ENCODE measurements at places on chromosomes 5 and 9.

- DNase-seq = no peak
These were observed 382.8 kb upstream of the WWC1 start for GRCh38 chr5:167908606-167909005.

GRCh38 chr9:125190361-125190801 lies 778 bp upstream of the PPP6C start:
- DNase-seq = no peak

GRCh38 chr5:68771732-68772131 lies 322.1 kb upstream of the SLC30A5 start:
- DNase-seq = no peak

DNA sequence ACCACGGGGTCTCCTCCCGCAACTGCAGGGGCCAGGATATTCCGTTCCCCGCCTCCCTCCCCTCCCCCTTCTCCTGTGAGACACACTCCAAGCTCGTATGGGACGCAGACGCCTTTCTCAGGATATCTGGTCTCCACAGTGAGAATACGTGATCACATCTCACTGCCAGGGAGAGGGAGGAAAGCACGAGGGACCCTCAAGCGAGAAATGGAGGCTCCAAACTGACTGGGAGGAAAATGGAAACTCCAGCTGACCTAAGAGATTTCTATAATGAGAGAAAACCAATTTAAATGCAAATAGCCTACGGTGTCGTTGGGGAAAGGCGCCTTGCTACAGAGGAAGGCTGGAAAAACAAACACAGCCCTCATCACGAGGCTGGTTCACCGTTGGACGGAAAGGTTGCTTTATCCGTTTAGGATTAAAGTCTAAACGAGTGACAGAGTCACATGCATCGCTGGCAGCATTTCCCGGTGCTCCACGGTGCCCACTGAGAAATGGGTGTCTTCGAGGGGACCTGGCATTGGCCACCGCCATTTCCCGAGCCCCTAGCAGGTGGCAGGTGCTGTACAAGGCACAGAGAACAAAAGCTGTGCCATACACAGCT lies 116.9 kb upstream of the CPEB4 start:
- DNase-seq = no peak

DNA sequence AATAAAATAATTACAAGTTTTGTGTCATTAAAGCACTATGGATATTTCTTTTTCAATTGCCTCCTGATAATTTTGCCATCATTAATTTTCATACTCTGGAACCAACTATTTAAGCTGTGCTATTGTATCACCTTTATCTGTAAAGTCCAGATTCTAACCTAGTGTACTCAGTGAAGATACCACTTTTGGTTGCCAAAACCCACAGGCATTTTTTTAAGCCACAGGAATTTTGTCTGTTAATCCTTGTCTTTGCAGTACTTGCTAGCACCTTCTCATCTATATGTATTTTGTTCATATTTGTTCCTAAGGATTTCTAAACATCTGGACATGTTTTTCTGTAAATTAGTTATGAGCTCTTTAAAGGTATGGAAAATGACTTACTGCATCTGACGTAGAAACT lies 481.4 kb upstream of the DAB2 start:
- DNase-seq = no peak

- no peak for DNase-seq
These were observed 6.5 kb downstream of the FGFR4 start for GRCh38 chr5:177093082-177093712.

DNA sequence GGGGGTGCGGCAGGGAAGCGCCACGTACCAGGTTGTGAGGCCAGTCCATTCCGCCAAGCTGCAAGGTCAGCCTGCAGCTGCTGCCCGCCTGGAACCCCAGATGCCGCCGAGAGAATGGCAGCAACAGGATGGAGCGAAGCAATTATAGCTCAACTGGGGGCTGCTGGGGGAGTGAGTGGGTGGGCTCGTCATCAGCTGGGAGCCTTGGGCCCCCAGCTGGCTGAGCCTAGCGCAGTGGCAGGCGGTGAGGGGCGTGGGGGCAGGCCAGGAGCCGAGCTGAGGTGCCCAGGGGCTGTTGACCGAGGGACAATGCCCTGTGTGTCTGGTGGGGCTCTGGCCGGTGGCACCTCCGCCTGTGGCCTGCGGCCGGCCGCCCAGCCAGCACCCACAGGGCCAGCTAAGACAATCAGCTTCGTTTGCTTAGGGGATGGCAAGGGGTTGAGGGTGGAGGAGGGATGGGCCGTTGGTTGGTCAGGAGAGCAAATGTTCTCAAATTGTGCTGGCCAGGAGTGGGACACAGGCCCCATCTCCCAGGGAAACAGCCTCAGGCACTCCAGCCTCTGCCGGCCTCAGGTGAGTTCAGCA lies at the start of gene IL17B:
TSS of gene IL17B (minus strand) at position 116 of the 585 bp plus-strand sequence. CDS start at position 49, 67 bp downstream.
- DNase-seq = no peak

DNA sequence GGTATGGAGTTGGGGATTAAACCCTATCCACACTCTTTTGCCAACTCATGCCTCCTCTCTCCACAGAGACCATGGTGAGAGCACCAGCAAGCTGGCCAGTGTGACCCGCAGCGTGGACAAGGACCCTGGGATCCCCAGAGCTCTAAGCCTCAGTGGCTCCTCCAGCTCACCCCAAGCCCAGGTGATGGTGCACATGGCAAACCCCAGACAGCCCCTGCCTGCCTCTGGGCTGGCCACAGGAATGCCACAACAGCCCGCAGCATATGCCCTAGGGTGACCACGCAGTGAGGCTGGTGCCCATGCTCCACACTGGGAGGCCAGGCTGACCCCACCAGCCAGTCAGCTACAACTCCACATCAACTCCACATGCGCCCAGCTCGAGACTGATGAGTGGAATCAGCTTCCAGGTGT lies 11.5 kb upstream of the CARD19 start:
- no peak for DNase-seq

DNA sequence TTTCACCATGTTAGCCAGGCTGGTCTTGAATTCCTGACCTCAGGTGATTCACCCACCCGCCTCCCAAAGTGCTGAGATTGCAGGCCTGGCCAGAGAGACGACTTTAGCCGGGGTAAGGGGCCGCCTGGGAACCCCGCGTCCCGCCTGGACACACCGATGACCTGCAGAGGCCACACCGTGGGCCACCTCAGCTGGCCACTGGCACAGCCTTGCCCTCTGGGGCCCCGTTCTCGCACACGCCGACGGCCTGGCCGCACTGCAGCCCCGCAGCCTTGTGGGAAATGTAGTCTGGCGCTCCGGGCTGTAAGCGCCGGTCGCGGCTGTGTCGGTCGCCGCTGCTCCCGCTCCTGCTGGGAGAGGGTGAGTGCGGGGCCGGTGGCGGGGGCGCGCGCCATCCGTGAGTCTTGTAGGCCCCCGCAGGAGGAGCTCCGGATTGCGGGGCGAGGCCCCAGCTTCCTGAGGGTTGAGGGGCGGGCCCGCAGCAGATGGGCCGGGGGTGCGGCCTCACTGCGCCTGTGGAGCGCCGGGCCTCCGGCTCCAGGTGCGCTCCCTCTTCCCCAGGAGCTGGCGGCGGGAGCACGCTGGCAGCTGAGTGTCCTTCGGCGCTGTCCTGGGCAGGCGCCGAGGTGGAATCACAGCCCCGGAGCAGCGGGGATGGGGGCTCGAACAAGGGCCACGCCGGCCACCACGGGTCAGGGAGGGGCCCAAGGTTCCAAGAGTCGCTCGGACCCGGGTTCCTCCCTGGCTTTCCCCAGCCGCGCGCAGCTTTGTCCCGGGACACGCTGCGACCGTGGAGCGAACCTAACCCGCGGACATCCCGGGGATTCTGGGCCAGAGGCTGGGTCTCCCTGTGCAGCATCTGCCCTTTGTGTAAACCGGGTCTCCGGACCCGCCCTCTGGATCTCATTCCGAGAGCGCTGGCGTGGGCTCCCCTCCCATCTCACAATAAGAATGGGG lies at the start of gene ZFP2:
TSS of gene ZFP2 (plus strand) at position 299 of the 957 bp plus-strand sequence. CDS start 35,401 bp downstream, outside the sequence.
- DNase-seq = no peak

GRCh38 chr5:169905017-169905416 lies 75.3 kb downstream of the INSYN2B start:
- DNase-seq = no peak

GRCh38 chr5:63573380-63573779 lies 388.9 kb downstream of the HTR1A start:
- DNase-seq = no peak

GRCh38 chr5:169861934-169862333 lies 118.4 kb downstream of the INSYN2B start:
- no peak for DNase-seq

- DNase-seq = no peak
These were observed 80.0 kb downstream of the MAN2A1 start for GRCh38 chr5:109769597-109770291.

- DNase-seq = no peak
These were observed 225.3 kb upstream of the SLC24A2 start for GRCh38 chr9:20014168-20014567.

GRCh38 chr5:96896276-96896675 lies 20.0 kb downstream of the ERAP2 start:
- no peak for DNase-seq

- no peak for DNase-seq
These were observed 41.1 kb upstream of the LHFPL2 start for GRCh38 chr5:78689540-78690252.

Data from activated CD8-positive, alpha-beta memory T cell treated with anti-CD3 and anti-CD28 coated beads for 48 hours (primary cell).